ENCODE measurements at places on chromosomes 12 and 14.

DNA sequence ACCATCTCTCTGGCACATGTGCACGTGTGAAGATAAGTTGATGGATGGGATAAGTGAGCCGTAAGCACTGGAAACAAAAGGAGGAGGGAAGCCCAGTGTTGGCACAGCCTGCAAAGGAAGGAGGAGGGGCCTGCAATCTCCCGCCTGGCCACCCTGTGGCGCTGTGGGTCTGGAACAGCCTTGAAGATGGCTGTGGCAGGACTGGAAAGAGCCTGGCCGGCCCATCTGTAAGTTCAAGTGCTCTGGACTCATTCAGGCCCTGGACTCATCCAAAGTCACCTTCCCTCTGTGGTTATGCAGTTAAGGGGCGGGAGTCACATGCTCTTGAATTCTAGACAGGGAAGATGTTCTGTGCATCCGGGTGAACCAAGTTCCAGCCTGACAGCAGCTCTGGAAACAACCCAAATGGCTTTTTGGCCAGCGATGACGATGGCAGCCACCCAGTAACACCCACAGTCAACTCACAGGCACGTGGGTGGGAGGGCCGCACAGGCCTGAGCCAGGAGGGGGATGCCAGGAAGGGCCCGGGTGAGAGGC is 50.4 kb downstream of the CHGA start:
- no peak for DNase-seq

GRCh38 chr12:53726946-53727309 is 324 bp downstream of the CALCOCO1 start:
- no peak for DNase-seq

DNA sequence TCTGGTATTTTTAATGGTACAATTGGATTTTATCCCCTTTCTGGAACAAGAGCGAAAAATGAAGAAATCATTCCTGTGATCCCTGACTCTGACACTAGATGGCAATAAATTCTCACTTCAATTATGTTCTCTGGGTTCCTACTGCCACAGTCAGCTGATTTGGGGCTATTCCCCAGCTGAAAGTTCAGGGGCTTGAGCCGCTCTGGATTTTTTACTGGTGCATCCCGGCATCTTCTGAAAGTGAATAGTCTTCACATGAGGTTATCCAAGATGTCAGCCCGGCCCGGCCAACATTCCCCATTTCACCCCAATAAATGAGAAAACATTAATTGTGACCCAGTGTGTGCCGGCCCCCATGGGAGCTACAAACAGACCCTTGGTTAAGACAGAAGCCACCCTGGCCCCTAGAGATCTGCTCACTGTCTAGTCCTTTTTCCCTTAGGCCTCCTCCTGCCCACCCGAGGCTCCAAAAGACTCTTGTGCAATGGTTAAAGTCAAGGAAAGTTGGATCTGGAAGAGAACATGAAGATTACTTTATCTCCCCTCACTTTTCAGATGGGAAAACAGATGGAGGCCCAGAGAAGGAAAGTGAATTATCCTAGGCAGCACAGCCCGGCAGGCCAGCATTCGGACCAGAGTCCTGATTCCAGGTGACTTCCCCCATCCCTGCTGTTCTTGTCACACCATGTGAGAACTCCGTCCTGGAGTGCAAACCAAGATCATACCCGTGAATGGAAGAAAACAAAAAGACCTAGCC is 20.8 kb downstream of the CKAP4 start:
- no peak for DNase-seq

DNA sequence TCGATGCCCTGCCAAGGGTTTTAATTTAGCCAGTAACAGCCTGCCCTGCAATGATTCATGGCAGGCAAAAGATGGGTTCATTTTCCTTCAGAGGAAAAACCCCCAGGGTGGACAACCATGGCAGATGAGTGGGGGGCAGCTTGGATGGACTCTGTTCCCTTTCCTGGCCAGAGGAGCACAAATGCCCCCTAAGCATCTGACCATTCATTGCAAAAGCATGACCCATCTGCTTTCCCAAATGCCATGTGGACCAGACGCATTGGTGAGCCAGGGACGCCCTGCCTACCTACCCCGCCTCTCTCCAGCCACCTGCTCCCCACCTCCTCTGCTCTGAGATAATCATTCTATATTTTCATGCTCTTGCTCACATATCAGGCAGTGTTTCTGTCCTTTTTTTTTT is 281.9 kb downstream of the DPF3 start:
- DNase-seq: no peak

DNA sequence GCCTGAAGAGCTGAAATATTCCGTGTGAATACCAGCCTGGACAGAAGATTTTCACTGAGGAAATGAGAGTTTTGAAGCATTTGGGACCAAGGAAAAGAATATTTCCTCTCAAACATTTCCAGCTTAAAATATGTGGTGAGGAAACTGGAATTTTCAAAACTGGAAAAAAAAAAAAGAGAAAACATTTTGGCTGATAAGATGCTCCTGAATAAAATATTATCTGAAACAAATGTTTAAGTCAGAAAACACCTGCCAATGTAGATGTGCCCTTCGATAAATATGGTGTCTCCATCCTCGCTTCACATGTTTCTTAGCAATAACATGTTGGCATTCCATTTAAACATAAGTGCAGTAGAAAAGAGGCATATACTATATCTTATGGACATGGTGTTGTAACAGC is 567.0 kb downstream of the PRKD1 start:
- no peak for DNase-seq

DNA sequence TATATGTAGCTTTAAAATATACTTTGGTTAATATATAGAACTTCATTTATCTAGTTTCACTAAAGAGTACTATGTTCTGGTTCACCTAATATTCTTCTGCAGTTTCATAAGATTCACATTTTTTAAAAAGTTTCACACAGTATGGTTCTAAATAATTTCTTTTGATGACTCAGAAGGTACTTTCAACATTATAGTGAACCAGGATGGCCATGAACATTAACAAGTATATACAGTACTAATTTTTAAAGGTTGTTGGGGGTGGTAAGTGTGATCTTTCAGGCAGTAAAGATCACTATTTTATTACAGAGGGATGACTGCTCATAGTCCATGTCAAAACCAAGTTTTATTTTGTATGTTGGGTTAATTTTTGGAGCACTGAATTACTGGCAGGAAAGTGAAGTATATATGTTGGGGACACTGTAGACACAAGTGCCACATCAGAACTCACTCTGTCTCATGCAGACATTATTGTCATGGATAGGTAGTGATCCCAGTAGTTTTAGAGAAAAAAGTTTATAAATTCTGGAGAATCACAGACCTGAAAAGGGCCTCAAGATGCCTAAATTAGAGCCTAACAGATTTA is 60.0 kb downstream of the DCAF5 start:
- no peak for DNase-seq

- no peak for DNase-seq
These were observed 34.7 kb downstream of the CCDC92 start for GRCh38 chr12:123937707-123938591.

DNA sequence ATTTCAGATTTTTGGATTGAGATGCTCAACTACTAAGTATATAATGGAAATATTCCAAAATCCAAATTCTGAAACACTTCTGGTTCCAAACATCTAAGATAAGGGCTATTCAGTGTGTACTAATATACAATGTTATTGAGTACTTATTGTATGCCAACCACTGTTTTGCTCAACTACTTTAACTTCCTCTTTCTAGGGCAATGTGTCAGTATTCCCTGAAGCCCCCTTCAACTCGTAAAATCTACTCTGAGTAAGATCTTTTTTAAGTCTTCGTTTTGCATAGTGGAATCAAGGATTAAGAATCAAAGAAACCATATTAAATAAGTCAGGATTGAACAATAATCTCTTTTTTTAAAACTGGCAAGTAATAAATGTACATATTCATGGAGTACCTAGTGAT is 45.5 kb downstream of the SPATA7 start:
- DNase-seq: no peak

DNA sequence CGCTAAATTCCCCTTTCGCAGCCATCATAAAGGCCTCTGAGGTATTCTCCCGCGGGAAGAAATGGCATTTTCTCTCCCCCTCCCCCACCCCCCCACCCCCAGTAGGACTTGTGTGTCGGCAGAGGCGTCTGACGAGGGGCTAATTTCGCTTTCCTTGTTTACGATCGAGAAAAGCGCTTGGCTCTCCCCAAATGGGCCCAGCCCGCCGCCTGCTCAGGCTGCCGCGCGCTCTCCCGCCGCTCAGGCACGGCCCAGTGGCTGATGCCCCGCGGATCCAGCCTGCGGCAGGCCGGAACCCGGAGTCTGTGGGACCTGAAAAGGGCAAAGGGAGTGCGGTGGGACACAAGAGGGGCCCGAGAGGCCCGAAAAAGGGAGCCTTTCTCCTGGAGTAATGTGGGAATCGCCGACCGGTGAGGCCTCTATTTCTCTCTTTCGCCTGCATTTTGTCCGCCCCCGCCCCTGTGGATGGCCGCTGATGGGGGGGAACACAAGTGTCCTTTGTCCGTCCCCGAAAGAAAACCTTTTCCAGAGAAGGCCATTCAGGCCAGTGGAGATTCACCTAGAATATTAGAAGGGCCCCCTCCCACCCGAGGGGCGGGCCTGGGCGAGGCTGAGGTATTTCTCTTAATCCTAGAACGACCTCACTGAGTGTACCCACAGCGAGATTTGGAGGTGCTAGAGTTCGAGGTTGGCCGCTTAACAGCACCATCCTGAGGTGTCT is 9.0 kb upstream of the HOXC6 start:
- no peak for DNase-seq

DNA sequence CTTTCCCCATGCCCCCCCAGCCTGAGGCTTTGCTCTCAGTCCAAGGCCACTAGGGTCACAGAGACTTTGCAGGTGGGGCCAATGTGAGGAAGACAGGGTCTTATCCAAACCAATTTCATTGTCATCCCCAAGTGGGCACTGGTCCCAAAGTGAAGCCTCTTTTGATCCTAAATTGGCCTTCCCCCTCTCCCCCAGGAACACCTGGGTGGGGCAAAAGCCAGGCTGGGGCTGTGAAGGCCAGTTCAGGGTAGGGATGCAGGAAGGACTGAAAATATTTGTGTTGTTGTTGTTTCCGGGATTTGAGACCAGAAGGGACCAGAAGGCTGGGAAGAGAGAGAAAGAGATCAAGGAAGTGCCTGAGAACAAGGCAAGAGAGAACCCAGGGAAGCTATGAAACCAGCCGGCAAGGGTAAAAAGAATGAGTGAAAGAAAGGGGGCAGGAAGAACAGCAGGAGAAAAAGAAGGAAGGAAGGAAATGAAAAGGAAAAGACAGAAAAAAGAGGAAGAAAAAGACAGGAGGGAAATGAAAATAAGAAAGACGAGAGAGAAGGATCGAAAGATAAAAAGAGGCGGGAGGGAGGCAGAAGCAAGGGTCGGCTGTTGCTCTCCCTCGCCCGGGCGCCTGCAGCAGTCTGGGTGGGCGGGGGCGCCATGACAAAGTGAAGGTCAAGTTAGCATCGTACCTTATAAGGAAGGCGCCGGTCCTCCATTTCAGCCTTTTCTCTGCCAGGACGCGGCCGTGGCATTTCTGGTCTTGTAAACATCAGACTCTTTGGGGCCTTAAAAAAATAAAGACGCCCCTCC is 7.4 kb upstream of the HOXC11 start:
- DNase-seq: no peak

DNA sequence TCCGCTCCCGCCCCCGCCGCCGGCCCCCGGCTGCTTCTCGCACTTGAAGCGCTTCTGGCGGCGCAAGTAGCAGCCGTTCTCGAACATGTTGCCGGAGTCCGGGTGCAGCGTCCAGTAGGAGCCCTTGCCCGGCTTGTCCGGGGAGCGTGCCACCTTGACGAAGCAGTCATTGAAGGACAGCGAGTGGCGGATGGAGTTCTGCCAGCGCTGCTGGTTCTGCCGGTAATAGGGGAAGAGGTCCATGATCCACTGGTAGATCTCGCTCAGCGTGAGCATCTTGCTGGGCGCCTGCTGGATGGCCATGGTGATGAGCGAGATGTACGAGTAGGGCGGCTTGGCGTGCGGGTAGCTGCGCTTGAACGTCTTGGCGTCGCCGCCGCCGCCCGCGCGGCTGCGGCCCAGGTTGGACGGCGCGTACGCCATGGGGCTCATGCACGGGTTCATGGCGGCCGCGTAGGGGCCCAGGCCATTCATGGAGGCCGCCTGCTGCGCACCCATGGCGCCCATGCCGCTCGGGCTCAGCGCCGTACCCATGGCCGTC is 3.0 kb downstream of the FOXA1 start:
- DNase-seq: no peak

DNA sequence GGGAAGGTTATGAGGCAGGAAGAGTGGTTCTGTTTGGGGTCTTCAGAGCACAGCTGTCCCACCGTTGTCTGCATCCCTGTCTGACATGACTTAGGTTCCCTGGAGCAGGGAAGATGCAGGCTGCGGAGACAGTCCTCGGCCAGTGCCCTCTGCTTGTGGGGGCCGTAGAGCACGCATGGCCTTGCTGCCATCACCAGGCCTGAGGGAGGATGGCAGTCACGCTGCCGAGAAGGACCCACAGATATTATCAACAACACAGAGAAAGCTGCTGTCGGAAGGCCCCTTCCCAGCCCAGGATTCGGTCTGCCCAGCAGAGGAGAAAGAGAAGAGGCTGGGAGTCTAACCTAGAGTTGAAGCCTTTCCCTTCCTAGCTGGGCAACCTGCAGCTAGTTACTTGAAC is 35.0 kb downstream of the ERH start:
- no peak for DNase-seq

- DNase-seq: peak; percentile 66
These were observed 12.9 kb upstream of the NEMF start for GRCh38 chr14:49865431-49865859.

GRCh38 chr12:21985155-21985554 is 43.9 kb upstream of the ABCC9 start:
- DNase-seq: no peak

- DNase-seq: no peak
These were observed 13.9 kb upstream of the RPH3A start for GRCh38 chr12:112777387-112778310.

DNA sequence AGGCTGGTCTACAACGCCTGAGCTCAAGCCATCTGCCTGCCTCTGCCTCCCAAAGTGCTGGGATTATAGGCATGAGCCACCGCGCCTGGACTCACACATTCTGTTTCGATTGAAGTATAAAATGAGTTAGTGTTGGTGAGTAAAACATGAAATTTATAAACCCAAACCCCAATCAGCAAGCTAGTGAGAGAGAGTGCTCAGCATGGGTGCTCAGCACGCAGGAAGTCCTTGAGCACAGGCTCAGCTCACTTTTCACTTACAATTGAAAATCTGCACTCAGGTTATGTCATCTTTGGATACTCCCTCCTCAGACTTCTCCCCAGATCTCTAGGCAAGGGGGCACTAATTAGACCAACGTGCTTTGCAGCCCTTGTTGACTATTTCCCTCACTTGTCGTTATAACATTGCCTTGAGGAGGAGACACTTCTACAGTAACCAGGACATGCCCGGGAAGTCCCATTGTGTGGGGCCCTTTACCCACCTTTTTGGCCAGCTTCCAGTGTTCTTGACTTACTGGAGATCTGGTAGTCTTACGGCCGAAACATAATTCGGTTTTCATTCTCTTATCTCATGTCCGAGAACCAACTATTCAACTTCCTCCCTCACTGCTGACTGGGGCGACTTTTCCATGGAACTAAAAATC is 68.5 kb upstream of the AMN1 start:
- no peak for DNase-seq

- no peak for DNase-seq
These were observed 64.6 kb downstream of the VRK1 start for GRCh38 chr14:96861568-96862310.

GRCh38 chr12:52305921-52306705 is 14.8 kb upstream of the KRT81 start:
- no peak for DNase-seq
